ENCODE measurements at places on chromosomes 7 and 10. TPM values are rescaled to one million over a fixed set of nuclear protein-coding genes. Genes with fewer than 3 reads are reported as not detected.

PTPN12 gene
- total RNA-seq: 75.4 TPM

LOXL4 gene
- 0.04 TPM for total RNA-seq

ACTA2 gene
- total RNA-seq: 10.3 TPM

GIMAP5 gene
- not detected for total RNA-seq

TEX36 gene
- not detected for total RNA-seq

EPO gene
- total RNA-seq: 0.41 TPM

MINDY4 gene
- 3.5 TPM for total RNA-seq

SSC4D gene
- total RNA-seq: 1.5 TPM

PBLD gene
- 1.8 TPM for total RNA-seq

All from foreskin keratinocyte (primary cell).